Natural killer cell treated with Interleukin-12 subunit alpha and Interleukin-12 subunit beta and Interleukin-15 and Interleukin-18, amount 100 ng/mL, for 72 hours (primary cell): ENCODE measurements at places on chromosomes 11 and 22. TPM values are rescaled to one million over a fixed set of nuclear protein-coding genes. Genes with fewer than 3 reads are reported as not detected.

DNA sequence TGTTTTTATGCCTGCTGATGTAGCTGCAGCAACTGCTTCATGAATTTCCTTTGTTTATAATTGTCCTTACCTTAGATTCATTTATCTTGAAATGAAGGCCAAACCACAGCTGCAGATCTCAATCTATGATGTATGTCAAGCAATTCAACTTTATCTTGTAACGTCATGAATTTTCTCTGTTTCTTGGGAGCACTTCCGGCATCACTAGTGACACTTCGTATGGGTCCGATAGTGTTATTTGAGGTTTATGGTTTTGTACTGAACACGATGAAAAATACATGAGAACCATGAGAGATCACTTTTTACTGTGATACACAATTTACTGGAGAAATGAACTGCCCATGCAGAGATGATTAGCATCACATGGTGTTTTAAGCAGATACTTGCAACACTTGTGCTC, 98.5 kb downstream of the CSTPP1 start:
- DNase-seq, result no peak

HBG2 gene
- not detected for total RNA-seq

- DNase-seq, result no peak
Observed at GRCh38 chr11:94184846-94185245, 56.2 kb downstream of the PANX1 start.

- no peak for DNase-seq
Observed at GRCh38 chr11:109123816-109124787, 297.9 kb upstream of the C11orf87 start.

SMTNL1 gene
- total RNA-seq, result not detected

DNA sequence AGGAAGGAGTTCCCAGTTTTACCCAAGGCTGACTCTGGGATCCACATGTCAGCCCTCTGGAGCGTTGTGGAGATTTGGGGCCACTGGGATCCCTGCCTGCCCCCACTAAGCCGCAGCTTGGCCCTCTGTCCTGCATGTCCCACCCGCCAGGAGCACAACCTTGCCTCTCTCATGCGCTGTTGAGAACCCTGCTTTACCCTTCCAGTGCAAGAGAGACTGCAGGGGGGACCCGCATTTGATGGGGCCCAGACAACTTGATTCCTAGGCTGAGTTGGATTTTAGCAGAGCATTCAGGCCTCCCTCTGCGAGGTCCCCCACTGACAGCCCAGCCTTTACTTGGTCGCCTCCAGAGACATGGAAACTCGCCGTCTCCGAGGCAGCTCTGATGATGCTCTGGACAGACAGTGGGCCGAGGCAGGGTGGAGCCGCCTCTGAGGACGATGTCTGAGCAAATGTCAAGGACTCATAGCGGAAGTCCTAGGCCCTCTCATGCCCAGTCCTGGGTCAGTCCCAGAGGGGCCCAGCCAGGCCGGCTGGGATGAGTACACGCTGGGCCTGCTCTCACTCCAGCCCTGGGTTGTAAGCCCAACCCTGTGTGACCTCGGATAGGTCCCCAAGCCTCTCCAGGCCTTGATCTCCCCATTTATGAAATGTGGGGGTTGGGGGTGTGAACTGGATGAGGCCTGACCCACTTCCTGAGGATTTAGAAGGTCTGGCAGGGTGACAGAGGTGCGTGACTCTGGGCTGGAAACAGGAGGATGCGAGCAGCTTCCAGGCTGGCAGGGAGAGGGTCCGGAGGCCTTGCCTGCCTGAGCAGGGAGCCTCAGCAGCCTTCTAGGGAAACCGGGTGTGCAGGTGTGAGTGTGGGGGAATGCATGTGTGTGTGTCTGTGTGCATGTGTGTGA, 630 bp downstream of the CD5 start:
- DNase-seq, result peak; percentile 38

DNA sequence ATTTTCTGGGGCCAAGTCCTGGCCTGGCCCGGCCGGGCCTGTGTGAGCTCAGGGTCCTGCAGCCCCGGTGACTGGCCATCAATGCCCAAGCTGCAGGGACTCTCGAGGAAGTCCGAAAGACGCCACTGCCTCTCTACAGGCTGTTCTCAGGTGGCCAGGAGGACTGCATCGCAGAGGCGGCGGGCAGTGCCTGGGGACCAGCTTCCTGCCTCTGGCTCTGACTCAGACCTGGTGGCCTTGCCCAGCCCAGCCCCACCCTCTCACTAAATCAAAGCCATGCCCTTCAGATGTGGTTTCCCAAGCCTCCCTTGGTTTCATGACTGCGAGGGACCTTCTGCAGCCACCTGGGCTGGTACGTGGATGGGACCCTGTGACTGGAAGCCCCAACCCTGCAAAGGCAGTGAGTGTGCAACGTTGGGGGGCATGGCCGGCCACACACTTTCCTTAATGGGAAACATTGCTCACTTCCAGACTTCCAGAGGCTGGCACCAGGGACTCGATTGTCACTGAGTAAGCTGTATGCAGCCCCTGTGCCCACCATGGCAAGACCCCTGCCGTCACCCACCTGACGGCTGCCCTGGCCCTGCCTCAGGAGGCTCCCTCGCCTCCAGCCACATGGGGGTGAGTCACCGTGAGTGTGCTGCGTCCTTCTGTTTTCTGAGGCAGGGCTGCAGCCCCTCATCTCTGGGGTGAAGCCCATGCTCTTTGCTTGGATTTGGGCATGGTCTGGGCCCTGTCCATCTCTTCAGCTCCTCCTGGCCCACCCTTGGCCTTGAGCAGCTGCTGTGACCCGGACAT, 6.0 kb upstream of the FGF3 start:
- DNase-seq, result peak; percentile 8

- DNase-seq, result no peak
Observed at GRCh38 chr22:37545703-37546436, 14.4 kb upstream of the CDC42EP1 start.

DNA sequence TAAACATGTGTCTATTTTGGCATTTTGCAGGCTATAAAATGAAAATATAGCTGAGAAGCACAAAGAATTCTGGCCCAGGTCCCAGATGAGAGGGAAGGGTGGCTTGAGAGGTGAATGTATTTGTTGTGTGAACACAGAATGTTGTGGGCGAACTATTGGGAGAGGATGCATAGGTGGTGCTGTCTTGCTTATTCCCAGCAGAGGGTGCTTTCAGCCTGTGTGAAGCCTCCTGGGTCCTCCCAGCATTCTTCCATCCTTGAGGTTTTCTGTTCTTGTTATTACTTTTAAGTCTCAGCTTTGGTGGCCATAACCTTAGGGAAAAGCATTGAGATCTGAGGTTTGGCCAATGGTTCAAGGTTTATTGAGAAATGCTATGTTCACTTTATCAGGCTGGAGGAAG, 108.7 kb upstream of the SNX19 start:
- DNase-seq, result no peak

- peak; percentile 13 for DNase-seq
Observed at GRCh38 chr11:134599299-134599771, 187.3 kb upstream of the B3GAT1 start.

DNA sequence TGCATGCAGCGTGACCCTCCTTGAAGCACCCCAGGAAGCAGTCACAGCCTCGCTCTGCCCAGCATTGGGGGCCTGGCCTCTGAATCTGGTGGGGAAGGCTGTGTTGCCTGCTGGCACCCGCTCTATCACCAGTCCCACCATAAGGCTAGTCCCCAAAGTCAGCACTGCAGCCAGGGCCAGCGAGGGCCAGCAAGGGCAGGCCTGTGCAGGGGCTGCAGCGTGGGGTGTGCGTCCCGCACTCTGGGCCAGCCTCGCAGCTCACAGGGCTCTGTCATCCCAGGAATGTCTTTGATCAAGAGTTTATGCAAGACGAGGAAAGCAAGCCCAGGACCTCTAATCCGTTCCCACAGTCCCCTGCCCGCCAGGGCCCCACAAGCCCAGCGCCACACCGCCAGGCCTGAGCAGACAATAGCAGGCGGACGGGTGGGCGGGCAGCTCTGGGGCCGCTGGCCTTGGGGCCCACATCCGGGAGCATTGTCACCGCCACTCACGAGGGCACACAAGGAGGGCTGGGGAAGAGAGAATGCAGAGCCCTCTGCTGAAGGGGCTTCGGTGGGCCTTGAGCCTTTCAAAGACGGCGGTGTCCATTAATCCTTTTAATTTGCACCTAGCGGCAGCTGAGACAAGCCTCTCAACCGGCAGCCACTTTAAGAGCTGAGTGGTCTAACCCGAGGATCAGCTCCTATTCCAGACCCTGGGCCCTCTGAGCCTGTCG, 17.1 kb downstream of the LTO1 start:
- DNase-seq, result peak; percentile 46

MAP6 gene
- not detected for total RNA-seq

DNA sequence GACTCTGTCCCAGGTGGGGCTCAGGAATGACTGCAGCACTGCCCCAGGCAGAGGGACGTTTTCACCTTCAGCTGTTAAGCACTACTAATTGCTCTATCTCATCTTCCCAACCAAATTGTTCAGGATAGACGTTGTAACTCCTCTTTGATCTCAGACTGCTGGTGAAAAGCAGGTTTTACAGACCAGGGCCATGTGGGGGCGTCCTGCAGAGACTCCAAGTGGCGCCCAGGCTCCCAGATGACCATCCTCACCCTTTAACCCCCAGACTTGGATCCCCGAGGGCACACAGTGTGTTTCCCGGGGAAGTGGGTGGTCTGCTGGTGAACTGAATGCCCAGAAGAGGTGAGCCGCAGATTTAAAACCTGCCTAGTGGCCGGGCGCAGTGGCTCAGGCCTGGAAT, 23.9 kb downstream of the FADD start:
- DNase-seq, result no peak

DNA sequence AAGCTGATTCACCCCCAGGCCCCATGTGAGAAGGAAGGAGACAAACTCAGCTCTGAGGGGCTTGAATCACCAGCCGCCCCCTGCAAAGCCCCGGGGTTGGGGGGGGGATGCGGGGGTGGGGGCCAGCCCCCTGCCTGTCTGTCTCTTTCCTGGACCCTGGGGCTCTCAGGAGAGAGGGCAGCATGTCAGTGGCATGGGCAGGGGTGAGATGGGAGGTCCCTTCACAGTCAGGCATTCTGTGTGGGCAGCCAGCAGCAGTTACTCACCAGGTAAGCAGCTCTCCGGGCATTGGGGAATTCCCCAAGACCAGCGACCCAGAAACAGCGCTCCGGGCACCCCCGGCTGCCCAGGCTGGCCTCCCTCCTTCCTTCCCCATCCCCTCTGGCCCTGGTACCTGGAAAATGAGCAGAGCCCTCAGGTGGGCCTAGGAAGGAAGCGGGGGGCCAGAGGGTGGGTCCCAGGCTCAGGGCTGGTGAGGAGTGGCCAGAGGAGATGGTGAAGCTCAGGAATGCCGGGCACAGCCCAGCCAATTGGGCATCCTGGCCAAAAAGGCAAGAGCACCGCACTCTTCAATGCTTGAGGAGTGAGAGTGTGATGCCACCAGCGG, 4.2 kb upstream of the LIF start:
- no peak for DNase-seq

GRCh38 chr11:1323774-1324173, 14.3 kb upstream of the TOLLIP start:
- DNase-seq, result no peak

DNA sequence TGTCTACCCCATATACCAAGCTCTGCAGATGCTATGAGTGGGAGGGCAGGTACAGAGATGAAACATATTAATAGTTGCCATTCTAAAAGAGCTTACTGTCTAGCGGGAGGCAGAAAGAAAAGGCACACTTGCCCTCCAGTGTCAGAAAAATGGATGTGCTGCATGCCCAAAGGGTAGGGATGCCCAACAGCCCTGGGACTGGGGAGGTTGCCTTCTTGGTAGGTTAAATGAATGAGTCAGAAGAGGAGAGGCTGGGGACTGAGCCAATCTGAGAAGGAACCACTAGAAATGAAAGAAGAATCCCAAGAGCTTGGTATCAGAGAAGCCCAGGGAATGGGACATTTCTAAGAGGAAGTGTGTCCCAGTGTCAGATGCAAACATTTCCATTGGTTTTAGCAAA, 1.2 kb downstream of the BIRC3 start:
- no peak for DNase-seq

SYT7 gene
- total RNA-seq, result not detected

- DNase-seq, result no peak
Observed at GRCh38 chr22:41927813-41928212, 1.2 kb upstream of the TNFRSF13C start.

GRCh38 chr22:17969701-17970113, 54.7 kb downstream of the MICAL3 start:
- DNase-seq, result peak; percentile 18

DNA sequence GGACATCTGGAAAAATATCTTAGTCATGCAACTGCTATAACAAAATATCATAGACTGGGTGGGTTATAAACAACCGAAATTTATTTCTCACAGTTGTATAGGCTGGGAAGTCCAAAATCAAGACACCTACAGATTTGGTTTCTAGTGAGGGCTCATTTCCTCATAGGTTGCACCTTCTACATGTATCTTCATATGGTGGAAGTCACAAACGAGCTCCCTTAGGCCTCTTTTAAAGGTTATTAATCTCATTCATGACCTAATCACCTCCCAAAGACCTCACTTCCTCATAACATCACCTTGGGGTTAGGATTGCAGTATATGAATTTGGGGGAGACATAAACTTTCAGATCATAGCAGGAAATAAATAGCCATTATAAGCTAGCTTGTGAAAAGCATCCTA, 85.2 kb downstream of the INTS4 start:
- no peak for DNase-seq

IL17REL gene
- not detected for total RNA-seq

DNA sequence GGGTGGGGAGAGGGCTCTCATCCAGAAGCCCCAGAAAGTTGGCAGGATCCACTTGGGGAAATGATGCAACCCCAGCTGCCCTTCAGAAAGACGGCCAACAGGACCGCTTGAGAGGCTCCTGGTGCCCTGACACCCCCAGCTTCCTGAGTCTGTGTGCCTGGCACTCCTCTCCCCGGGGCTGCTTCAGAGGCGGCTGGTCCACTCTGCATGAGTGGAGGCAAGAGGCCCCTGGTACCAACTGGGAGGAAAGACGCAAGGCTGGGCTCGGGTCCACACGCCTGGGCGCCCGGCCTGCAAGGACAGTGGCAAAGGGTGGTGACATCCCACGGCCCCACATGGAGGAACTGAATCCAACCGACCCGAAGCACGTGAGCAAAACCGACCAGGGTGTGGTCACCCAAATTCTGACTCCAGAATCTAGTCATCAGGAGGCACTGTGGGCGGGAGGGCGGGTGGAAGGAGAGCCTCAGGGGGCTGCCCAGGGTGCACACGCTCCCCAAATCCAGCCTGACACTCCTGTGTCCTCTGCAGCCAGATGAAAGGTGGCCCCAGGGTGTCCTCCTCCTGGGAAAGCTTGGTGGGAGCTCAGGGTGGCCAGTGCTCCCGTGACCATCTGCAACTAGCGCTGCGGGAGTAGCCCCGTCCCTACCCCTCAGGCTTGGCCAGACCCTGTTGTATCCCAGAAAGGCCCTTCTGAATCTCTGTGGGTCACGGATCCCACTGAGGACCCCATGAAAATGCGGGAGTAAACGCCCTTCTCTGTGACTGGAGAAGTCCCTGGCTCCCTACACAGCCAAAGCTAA, 3.7 kb downstream of the RNH1 start:
- no peak for DNase-seq

ESAM gene
- total RNA-seq, result 1.4 TPM
